ENCODE measurements at places on chromosomes 1 and 21. TPM values are rescaled to one million over a fixed set of nuclear protein-coding genes. Genes with fewer than 3 reads are reported as not detected.

Gene C1orf87
- not detected for total RNA-seq

Gene MROH9
- not detected for total RNA-seq

Gene PADI4
- 0.19 TPM for total RNA-seq

Gene PCP4
- total RNA-seq = not detected

Gene TMIGD3
- not detected for total RNA-seq

Gene ILDR2
- total RNA-seq = 2.5 TPM
